ENCODE measurements at places on chromosomes 4 and X.
A peak's percentile ranks its signal among the peaks of the same experiment; 100 is the strongest.

- no peak for DNase-seq
Measured at GRCh38 chr4:48047421-48047844, 30.9 kb downstream of the NIPAL1 start.

DNA sequence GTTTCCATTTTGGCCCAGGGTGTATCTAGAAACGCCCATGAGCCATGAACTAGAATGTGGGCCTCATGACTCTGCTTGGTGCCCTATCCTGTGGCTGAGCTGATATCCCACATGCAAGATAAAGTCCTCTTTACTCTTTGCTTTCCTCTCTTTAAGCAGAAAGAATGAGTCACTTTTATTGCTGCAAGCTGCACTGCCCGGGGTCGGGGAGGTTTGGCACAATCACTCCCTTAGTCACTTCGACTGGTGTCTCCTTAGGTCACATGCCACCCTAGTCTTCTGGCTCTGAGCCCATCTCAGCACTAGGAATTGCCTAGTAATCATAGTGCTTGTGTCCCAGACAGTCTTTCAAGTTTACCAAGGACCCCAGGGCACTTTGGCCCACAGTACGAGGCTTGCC lies 75.1 kb upstream of the CXorf66 start:
- no peak for DNase-seq

DNA sequence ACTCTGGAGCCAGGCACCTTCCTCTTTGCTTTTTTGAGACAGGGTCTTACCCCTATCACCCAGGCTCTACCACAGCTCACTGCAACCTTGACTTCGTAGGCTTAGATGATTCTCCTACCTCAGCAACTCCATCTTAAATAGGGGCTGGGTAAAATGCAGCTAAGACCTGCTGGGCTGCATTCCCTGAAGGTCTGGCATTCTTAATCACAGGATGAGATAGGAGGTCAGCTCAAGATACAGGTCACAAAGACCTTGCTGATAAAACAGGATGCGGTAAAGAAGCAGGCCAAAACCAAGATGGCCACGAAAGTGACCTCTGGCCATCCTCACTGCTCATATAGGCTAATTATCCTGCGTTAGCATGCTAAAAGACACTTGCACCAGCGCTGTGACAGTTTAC lies 770.8 kb upstream of the PRKX start:
- no peak for DNase-seq

DNA sequence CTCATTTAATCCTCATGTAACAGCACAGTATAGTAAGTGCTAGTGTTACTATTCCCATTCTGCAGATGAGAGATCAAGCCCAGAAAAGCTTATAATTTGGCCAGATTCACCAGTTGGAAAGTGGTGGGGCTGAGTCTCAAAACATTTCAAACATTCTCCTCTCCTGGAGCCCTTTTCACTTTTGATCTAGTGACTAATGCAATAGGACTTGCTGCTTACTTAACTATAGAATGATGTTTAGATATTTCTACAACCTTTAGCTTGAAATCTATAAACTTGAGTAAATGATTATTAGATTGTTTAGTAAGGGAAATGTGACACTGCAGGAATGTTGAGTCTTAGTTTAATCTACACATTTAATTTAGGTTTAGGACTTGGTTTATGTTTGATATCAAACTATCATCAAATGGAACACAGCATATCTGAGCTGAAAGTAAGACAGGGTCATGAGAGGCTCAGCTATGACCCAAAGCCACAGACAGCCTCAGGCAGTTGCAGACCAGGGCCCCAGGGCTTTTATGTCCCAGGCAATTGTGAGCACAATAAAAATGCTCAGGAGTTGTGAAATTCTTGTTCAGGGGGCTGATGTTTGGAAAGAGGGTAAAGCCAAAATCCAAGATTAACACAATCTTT lies 199.5 kb upstream of the HS3ST1 start:
- no peak for DNase-seq

DNA sequence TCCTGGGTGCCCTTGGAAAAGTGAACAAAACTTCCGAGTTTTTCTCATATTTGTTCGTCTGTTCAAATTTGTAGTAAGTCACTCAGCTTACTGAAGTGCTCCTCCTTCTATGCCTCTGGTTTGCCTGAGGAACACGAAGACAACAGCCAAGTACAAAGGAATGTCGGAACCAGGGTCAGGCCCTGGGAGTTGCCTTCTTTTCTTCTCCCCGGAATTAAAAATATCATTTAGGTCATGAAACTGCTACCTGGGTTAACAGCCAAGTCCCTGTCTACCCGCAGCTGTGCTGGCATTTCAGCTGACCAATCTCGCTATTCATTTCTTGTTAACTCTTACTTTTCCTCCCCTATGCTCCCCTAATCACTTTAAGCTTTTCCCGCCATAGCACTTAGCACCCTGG lies 137.6 kb upstream of the TEX13D start:
- no peak for DNase-seq

DNA sequence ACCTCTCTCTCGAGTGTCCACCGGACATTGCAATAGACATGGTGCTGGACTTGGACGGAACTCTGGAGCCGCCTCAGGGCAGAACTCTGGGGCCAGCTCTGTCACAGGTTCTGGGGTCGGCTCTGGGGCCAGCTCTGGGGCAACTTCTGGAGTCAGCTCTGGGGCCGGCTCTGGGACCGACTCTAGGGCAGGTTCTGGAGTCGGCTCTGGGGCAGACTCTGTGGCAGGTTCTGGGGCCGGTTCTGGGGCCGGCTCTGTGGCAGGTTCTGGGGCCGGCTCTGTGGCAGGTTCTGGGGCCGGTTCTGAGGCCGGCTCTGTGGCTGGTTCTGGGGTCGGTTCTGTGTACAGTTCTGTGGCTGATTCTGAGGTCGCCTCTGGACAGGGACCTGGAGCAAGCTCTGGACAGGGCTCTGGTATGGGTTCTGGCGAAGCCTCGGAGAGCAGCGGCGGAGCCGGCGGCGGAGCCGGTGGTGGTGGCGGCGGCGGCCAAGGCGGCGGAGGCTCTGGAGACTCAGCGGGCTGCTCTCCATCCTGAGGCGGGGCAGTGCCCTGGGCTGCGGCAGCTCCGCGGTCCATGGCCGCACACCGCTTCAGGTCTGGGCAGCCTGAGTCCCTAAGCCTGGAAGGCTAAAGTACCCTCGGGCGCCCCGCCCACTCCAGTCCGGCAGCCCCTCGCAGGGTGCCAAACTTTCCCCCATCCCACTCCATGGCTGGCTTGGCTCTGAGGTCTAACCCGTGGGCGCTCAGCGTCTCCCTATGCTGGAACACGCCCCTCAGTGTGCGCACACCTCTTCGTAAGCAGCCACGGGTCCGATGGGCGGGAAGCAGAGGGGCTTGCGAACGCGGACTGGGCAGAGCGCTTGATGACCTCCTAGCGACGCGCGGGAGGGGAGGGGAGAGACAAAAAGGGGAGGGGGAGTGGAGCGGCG lies at the start of gene DGKK:
Gene DGKK (minus strand): TSS at position 723 of the 929 bp plus-strand sequence. CDS start 147 bp downstream, at position 576.
- DNase-seq = no peak

GRCh38 chrX:102712981-102713625 lies 855 bp downstream of the GPRASP2 start:
- DNase-seq = peak; percentile 44
